ENCODE measurements at places on chromosomes 3 and 15.
A peak's percentile ranks its signal among the peaks of the same experiment; 100 is the strongest.

DNA sequence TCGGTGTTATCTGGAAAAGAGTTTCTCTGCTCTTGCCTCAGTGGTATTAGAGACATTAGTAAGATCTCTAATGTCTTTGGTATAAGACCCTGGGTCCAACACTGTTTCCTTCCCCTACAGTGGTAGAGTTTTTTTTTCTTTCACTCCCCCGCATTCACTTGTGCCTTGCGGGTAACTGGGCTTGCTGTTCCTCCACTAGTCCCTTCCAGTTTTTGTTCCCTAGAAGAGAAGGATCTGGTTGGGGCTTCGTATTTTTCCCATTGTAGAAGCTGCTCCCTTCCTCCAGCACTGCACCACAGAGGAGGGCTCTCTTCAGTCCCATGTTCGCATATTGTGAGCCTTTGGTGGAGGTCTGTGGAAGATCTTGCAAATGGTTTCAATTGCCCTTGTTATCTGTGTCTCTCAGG is 13.7 kb downstream of the CTDSPL2 start:
- H3K4me3 ChIP-seq = no peak overlapping the region
- H3K36me3 ChIP-seq = peaks cover 13% of the 10 kb centered on the region
- no peak overlapping the region for H3K27ac ChIP-seq
- no peak for DNase-seq

- H3K4me3 ChIP-seq = no peak overlapping the region
- DNase-seq = peak; percentile 81
- H3K27me3 ChIP-seq = no peaks in the 10 kb centered on the region
- H3K4me1 ChIP-seq = no peaks in the 10 kb centered on the region
Measured at GRCh38 chr3:128426128-128426921, 40.4 kb downstream of the DNAJB8 start.

- H3K36me3 ChIP-seq = no peaks in the 10 kb centered on the region
- no peak for DNase-seq
- H3K27ac ChIP-seq = no peak overlapping the region
- no peak overlapping the region for H3K4me3 ChIP-seq
- no peaks in the 10 kb centered on the region for H3K27me3 ChIP-seq
Measured at GRCh38 chr15:96328181-96328876, 2.2 kb upstream of the NR2F2 start.

DNA sequence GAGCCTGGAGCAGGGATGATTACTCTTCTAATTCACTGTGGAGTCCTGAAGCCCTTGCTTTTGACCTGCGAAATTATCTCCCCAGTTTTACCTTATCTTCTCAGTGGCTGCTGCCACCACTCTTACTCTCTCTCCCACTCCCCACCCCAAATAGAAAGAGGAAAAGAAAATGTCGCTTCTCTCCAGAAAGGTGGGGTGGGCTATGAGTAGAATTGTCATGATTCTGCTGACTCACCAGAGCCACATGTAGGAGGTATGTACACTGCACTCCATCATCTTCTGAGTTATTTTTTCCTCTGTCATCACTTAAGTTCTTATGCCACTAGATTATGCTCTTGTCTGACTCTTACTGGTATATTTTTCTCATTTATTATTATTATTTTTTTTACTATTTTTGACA is 43.9 kb upstream of the TMEM158 start:
- no peaks in the 10 kb centered on the region for H3K4me1 ChIP-seq
- H3K4me3 ChIP-seq = no peak overlapping the region
- H3K27ac ChIP-seq = no peak overlapping the region
- H3K27me3 ChIP-seq = no peaks in the 10 kb centered on the region
- no peak for DNase-seq

DNA sequence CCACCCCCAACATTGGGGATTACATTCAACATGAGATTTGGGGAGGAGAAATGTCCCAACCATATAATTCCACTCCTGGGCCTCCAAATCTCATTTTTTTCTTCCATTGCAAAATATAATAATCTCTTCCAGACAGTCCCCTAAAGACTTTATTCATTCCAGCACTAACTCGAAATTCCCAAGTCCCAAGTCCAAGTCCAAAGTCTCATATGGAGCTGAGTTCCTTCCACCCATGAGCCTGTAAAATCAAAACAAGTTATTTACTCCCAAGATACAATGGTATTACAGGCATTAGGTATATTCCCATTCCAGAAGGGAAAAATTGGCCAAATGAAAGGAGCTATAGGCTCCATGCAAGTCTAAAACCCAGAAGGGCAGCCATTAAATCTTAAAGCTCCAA is 56.7 kb downstream of the P2RY1 start:
- no peak for DNase-seq
- H3K27me3 ChIP-seq = no peaks in the 10 kb centered on the region
- H3K36me3 ChIP-seq = no peaks in the 10 kb centered on the region
- no peak overlapping the region for H3K4me3 ChIP-seq
- no peak overlapping the region for H3K27ac ChIP-seq

GRCh38 chr3:183038221-183038620 is 57.9 kb upstream of the DCUN1D1 start:
- no peak for DNase-seq
- H3K27me3 ChIP-seq = no peaks in the 10 kb centered on the region
- H3K4me1 ChIP-seq = no peaks in the 10 kb centered on the region
- no peak overlapping the region for H3K4me3 ChIP-seq
- no peak overlapping the region for H3K27ac ChIP-seq

- H3K4me1 ChIP-seq = no peaks in the 10 kb centered on the region
- H3K27ac ChIP-seq = no peak overlapping the region
- no peaks in the 10 kb centered on the region for H3K27me3 ChIP-seq
- no peaks in the 10 kb centered on the region for H3K36me3 ChIP-seq
- DNase-seq = no peak
Measured at GRCh38 chr3:124767264-124767663, 37.0 kb downstream of the UMPS start.

GRCh38 chr15:36136049-36136448 is 443.4 kb upstream of the CDIN1 start:
- H3K27me3 ChIP-seq = no peaks in the 10 kb centered on the region
- no peak overlapping the region for H3K27ac ChIP-seq
- no peak for DNase-seq
- H3K36me3 ChIP-seq = no peaks in the 10 kb centered on the region

- H3K4me1 ChIP-seq = no peaks in the 10 kb centered on the region
- no peak overlapping the region for H3K4me3 ChIP-seq
- DNase-seq = no peak
Measured at GRCh38 chr3:78274475-78275065, 1234.7 kb downstream of the ROBO2 start.

DNA sequence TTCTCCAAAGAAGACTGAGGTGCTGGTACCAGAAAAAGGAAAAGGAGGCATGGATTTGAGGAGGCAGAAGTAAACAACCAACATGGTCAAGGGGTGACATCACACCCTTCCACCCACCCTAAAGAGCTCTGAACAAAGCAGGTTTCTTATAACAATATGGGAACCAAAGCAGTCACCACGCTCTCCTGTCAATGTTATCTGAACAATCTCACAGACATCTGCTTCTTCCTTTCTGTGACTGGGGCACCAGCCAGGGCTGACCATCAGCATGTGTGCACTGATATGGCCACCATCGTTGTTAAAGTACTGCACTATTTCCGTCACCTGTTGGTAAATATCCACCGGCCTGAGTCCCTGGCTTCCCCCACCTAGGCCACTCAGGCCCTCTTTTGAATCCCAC is 252.9 kb downstream of the SHQ1 start:
- H3K27me3 ChIP-seq = no peaks in the 10 kb centered on the region
- no peaks in the 10 kb centered on the region for H3K36me3 ChIP-seq
- H3K4me3 ChIP-seq = no peak overlapping the region
- DNase-seq = no peak

DNA sequence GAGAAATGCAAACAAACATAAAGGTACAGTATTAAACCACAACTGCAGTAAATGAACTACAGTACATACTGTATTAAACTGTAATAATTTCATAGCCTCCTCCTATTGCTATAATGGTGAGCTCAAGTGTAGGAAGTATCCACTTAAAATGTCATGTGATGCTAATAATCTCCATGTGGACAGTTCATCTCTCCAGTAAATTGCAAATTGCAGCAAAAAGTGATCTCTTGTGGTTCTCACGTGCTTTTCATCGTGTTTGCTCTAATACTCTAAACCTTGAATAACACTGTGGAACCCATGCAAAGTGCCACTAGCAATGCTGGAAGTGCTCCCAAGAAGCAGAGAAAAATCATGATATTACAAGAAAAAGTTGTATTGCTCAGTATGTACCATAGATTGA is 9.2 kb upstream of the FNDC3B start:
- no peak overlapping the region for H3K27ac ChIP-seq
